NCI-H1105 (cell line): ENCODE measurements at places on chromosomes 16 and 17.

GRCh38 chr16:58451265-58451689, 48.7 kb upstream of the NDRG4 start:
- no peak for DNase-seq

DNA sequence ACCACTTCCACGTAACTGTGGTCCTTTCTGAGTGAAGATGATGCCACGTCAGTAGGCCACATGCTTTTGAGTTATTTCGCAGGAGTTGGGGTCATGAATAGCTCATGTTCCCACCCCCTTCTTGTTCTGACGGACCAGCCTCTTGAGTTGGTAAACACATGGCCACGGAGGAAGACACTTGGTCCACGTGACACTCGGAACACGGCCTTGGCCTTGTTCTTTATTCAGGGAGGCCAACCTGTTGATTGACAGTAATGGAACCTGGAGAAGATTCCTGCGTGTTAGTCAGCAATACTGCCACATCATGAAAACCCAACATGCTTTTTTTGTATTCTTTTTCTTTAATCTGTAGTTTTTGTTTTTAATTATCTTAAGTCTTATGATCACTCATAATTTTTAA, 56.3 kb downstream of the SEC14L1 start:
- DNase-seq: no peak

DNA sequence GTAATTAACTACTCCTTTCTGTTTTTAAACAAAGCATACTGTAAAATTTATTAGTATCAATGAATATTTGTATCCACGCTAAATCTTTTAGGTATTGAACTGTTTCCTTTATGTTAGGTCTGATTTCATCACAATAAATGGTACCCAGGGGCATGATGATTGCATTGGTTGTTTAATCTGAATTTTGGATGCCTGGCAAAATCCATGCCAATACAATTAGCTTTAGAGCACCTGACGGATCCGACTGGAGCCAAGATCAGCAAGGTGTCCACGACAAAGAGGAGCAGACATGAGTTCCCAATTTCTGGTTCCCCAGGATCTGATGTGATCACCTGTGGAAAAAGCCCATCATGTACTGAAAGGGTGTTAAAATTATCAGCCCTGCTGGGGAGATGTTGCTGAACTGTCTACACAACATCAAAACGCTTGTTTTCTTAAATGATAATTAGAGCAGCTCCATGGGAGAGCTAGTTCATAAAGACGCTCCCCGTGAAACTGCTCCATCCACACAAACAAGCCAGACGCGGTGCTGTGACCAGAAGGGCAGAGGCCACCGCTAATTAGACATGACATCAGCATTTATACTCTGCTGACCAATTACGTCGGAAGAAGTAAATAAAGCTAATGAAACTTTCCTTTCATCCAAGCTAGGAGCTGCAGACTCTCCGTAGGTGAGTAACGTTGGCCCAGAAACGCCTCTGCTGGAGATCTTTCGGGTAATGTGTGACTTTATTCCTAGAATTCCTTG, 151.7 kb downstream of the CPPED1 start:
- DNase-seq: no peak

DNA sequence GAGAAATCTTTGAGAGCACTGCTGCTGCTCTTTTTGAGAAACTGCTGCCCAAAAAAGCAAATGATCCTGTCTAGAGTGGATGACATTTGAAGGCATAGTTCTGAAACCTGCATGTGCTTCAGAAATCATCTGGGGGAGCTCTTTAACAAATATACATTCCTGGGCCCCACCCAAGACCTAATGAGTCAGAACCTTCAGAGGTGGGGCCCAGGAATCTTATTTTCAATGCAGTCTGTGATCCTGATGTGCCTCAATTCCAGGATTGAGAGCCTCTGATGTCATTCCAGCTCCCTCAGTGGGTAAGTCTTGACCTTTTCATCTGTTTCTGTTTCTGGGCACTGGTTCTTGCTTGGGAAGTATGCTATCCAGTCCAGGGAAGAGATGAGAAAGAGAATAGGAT, 42.3 kb downstream of the HNF1B start:
- no peak for DNase-seq

DNA sequence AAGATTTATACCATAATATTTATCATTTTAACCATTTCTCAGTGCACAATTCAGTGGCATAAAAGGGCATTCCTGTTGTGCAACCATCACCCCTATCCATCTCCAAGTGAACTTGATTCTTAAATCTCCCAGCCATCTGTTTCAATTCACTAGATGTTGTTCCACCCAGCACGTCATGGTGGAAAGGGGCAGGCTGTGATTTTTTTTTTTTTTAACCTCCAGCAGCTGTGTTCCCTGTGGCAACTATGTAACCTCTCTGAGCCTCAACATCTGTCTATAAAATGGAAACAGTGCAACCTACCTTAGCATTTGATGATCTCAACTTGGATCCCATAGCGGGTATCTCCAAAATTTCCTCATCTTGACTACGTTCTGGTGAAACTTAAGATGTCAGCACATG, 604.5 kb downstream of the WWOX start:
- no peak for DNase-seq

GRCh38 chr17:59830007-59830630, 62.6 kb downstream of the TUBD1 start:
- DNase-seq: no peak

DNA sequence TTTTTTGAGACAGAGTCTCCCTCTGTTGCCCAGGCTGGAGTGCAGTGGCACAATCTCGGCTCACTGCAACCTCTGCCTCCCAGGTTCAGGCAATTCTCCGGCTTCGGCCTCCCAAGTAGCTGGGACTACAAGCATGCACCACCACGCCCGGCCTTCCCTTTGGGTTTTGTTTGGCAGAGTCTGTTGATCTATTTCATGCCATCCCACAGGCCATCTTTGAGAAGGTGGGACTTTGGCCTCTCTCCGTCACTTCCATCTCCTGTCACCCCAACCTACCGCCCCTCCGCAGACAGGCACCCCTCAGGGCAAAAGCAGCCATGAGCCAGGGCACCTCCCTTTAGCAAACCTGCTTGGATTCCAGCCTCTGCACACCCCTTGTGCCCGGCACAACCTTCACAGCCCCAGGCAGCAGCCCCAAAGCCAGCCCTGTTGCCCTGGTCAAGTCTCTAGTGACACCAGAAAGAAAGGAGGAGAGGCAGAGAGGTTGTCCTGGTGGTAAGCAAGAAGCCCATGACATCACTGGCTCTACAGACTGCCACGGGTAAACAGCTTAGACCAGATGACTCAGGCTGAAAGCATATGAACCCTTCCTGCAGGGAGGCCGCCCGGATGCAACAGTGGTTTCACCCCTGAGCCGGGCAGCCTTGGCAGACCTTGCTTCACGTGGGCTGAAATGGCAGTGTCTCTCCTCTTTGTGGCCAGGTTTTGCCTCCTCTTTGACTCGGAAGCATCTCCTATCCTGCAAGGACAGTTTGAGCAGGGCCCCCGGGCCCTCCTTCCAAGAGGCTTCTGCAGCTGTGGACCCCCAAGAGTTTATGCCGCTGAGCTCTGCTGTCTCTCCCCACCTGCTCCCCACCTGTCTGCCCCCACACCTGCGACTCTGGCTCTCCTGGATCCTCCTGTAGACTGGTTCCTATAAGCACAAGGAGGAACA, 8.1 kb upstream of the TIMP2 start:
- DNase-seq: no peak
